ENCODE measurements at places on chromosomes 5 and 9.

GRCh38 chr5:102498271-102499034 is at the start of gene SLCO6A1:
Gene SLCO6A1 (minus strand): TSS chr5:102499001. CDS start chr5:102498844, 157 bp downstream.
- DNase-seq, result no peak

DNA sequence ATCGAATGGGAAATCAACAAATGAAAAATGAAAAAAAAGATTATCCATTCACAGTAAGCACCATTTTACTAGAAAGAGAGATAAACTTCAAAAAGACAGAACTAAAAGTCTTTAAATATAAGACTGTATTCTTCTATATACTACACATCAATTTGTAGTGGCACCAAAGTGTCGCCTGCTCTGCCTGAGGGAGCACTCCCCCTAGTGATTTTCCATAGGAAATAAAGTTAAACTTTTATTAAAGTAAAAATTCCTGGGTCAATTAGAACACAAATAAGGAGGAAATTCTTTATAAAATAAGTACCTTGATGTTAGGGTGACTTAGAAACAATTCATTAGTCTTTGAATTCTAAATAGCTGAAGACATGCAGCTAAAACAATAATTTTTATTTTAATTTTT is 9.7 kb downstream of the RAD1 start:
- no peak for DNase-seq

GRCh38 chr5:18984559-18985080 is 1003.4 kb downstream of the CDH18 start:
- DNase-seq, result no peak

GRCh38 chr5:129906177-129906887 is 2.1 kb downstream of the CHSY3 start:
- no peak for DNase-seq

GRCh38 chr5:165757791-165758190 is 2252.4 kb downstream of the MAT2B start:
- no peak for DNase-seq

GRCh38 chr9:133612816-133613215 is 3.6 kb upstream of the FAM163B start:
- no peak for DNase-seq

- no peak for DNase-seq
These were observed 59.7 kb upstream of the SNCAIP start for GRCh38 chr5:122252319-122252718.

Data from activated T-helper 9 cell treated with anti-CD3 and anti-CD28 coated beads, Interleukin-2, amount 50 U/mL, for 16 hours (primary cell).